ENCODE measurements at places on chromosomes 13 and 19. TPM values are rescaled to one million over a fixed set of nuclear protein-coding genes. Genes with fewer than 3 reads are reported as not detected.
A peak's percentile ranks its signal among the peaks of the same experiment; 100 is the strongest.

- DNase-seq = no peak
These were observed 601 bp upstream of the ZNF749 start for GRCh38 chr19:57434386-57435061.

LYL1 gene
- 6.9 TPM for total RNA-seq

DNA sequence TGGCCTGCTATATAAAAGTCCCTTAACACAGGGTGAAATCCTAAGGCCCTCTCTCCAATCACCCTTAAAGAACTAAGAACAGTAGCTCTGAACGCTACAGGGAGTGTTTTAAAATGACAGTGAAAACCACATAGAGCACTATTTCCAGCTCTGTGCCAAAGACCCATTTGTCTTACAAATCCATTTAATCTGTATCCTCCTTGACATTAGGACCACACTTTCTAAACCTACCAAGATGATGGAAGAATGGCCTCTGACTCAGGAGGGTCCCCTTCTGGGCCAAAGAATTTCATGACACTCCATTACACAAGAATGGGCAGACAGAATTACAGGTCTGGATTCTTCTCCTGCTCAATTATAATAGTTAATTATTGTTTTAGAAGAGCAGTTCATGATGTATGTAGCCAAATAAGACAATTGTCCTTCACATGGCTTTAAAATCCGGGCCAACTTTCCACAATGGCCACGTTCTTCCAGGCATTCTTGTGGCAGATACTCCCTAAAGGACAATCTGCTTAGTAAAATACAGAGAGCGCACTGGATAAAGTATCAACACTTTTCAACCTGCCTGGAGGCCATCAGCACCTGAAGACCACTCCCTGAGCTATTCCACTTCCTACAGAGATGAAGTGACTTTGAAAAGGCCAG, 61.0 kb downstream of the STK24 start:
- DNase-seq = no peak

DNA sequence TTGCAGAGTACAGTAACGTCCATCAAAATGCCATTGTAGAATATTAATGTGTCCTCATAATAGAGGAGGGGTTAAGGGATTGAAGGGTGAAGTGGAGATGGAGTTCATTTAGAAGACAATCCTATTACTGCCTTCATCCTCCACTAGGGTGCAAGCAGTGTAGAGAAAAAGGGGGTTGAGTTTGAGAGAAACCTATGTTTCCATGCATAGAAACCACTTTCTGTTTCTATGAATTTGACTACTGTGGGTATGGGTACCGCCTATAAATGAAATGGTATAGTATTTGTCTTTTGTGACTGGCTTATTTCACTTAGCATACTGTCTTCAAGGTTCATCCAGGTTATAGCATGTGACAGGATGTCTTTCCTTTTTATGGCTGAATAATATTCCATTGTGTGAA, 156.0 kb downstream of the GGACT start:
- no peak for DNase-seq

DNA sequence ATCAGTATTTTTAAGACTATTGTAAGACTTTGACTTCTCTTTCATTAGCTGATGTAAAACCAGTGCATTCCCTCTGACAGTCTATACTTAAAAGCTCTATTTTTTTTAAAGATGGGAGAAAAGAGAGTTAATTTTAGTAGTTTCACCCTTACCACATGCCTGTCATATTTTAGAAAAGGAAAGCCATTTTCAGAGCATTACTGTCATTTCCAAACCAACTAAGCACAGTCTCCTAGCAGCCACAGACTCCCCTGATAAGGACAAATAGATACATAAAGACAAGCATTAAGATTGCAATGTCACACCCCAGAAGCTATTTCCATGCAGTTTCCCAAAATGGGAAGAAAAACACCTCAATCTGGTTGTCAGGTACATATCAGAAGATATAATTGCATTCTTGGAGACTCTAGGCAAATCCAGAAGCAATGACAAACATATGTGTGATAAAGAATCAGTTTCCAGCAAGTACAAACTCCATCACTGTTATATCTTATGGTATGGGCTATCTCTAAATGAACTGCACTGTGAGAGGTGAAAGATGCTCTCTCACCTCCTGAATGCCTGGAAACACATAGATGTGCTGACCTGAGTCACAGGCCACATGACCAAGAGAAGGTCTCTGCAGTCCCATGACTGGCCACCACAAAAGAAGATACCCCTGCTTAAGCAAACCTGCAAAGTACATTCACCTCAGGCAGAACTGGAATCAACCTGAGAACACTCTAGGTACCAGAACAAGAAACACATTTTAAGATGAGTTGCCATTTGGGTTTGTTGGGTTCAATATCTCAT, 303.3 kb downstream of the POU4F1 start:
- no peak for DNase-seq

SHC2 gene
- 137 TPM for total RNA-seq

- no peak for DNase-seq
These were observed 238.0 kb downstream of the POSTN start for GRCh38 chr13:37360556-37360955.

DNA sequence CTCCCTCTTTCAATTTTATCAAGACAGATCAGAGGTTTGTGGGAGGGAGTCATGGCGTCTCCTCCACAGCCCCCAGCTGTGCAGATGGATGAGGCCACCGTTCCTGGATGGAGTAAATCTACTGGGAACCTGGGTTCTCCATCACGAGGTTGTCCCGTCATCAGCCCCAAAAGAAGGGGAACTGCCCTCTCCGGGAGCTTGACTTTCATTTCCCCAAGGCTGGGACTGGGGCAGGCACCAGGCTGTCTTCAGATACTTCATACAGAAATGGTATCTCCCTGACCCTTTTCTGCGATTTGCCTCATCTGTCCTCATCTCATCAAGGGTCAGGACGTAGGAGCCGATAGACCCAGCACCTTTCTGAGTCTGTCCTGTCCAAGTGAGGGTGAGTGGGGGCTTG, 9.8 kb downstream of the LILRB2 start:
- no peak for DNase-seq

DNA sequence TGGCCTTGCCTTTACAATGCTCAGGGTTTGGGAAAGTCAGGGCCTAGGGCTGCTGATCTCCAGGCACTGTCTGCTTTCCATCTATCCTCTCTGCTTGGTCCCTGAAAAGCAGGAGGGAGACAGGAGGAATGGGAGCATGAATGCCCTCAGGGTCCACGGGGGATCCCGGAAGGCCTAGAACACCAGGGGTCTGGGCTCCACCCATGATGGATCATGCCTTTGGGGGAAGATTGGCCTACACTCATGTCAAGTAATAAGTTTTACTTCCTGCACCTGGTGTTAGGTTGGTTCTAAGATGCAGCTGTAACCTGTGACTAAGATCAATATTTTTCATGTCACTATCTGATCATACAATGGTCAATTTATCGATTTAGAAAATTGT, 118.3 kb upstream of the GJB6 start:
- DNase-seq = no peak

ZSCAN1 gene
- total RNA-seq = not detected

CYP2F1 gene
- not detected for total RNA-seq

DNA sequence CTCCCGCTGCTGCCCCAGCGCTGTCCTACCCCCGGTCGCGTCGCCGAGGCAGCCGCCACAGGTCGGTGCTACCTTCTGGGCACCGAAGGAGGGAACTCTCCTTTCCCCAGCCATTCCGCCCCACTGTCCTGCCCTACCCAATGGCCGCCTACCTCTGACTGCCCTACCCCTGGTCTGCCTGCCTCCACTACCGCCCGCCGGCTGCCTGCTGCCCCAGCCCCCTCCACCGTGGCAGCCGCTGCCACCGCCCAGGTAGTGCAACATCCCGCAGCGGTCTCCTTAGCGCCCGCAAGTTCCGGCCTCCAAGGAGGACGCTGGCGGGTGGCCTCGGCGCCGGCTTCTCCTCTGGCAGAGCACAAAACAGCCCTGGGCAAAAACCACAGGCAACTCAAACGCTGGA, 1303.1 kb downstream of the UQCRFS1 start:
- no peak for DNase-seq

RFPL4A gene
- not detected for total RNA-seq

DNA sequence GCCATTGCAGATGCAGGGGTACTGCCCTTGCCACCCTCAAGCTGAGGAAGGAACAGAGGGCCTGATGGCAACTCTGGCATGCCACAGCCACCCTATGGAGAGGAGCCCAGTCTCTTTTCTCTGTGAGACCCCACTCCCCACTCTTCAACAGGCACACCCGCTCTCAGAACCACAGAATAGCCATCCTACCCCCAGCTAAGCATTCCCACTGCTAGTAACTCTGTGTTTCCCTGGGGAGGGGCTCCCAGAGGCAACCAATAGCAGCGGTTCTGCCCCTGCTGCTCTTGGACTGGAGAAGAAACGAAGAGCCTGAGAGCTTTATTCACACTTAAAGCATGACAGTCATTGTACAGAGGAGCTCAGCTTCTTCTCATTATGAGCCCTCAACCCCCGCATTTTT, 49.3 kb downstream of the UBL3 start:
- no peak for DNase-seq

- no peak for DNase-seq
These were observed 5.2 kb upstream of the TM6SF2 start for GRCh38 chr19:19278315-19278714.

ESD gene
- total RNA-seq = 24.4 TPM

DNA sequence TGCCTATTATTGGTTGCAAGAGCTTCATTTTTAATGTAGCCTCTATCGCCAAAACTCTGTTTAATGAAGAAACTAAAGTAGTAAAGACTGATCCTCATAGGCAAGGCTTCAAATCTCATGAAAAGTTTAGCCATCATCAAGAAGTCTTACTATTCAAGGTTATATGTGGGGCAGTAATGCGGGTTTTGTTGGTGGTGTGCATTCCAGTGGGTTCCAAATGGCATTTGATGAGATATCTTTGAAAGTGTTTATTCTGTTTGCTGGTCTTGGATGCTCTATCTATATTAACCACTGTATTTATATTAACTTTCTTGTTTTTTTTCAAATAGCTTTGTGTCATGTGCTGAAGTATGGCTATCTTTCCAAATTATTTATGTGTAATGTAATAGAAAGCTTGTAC, 72.2 kb downstream of the SERTM1 start:
- DNase-seq = no peak

- DNase-seq = peak; percentile 67
These were observed 365.1 kb downstream of the DNAJC15 start for GRCh38 chr13:43388282-43389034.

PRR22 gene
- 2.3 TPM for total RNA-seq

GRCh38 chr19:5083547-5083965, 114.6 kb downstream of the KDM4B start:
- no peak for DNase-seq

ZNF558 gene
- total RNA-seq = 22.4 TPM

DNA sequence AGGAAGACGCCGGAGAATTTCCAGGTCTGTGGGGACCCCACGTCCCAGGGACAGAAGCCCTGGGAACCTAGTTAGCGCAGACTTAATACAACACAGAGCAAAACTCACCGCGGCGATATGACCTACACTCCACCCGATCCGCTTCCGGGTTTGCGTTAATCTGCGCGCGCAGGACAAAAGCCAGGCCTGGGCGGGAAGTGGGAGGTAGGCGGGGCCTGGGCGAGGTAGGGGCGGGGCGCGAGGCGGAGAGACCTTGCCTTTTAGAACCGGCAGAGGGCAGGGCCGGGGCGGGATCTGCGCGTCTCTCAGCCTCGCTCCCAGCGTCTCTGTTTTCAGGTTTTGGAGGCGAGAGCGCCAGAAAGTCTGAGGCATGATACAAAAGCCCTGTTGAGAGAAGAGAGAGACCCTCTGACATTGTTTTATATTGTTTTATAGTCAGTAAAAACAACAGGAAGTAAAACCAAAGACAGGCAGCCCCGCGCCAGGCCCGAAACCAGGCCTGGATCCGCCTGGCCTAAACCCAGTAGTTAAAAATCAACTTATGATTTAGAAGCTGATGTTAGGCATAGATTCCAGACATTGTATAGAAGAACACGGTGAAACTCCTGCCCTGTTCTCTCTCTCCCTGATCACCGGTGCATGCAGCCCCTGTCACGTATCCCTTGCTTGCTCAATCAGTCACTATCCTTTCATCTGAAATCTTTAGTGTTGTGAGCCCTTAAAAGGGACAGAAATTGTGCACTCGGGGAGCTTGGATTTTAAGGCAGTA, at the start of gene ZNF611:
Gene ZNF611, minus strand, starts transcription at position 152 of the 769 bp plus-strand sequence. CDS start 19,150 bp downstream, outside the sequence.
- DNase-seq = peak; percentile 99

DNA sequence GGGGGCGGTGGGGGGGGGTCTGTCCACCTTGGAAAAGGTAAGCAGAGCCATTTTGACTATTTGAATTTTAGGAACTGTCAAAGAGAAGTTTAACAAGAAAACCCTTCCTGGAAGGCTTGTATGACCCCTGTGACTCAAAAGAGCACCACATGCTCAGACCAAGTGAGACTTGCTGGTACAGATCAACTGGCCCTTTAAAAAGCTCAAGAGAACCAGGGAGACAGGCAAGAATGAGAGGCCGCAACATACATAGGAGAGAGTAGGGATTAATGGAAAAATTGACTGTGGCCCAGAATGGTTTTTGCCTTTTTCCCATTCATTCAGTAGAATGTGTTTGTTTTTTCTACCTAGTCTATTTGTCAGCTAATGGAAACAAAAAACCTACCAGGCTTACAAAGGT, 26.2 kb upstream of the ATP8A2 start:
- DNase-seq = no peak

MZT1 gene
- total RNA-seq = 4.9 TPM

DNA sequence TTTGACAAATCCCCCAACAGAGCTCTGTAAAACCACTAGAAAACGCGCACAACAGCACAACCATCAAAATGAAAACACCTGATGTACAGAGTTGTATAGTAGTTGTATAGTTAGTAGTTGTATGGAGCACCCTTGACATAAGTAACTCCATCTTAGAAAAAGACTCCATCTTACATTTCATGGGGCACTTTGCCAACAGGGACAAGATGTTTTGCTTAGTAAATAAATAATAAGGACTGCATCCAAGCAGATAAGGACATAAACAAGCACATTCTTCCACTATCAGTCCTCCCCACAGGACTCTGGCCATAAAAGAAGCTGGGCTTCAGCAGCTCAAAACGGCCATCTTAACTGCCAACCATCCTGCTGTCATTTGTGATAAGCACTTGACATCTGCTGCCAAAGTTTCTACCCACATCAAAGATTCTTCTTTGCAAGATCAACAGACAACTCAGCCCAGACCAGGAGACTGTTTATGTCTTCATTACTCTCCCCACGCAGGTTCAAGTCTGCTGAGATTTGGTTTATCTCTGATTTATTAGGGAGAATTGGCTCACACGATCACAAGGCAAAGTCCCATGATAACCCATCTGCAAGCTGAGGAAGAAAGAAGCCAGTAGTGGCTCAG, 20.7 kb upstream of the ZNF331 start:
- no peak for DNase-seq

CCDC122 gene
- 6.2 TPM for total RNA-seq

- DNase-seq = peak; percentile 61
These were observed 35.3 kb upstream of the NPAS1 start for GRCh38 chr19:46984077-46985010.

ZFP14 gene
- total RNA-seq = 4.4 TPM

GRCh38 chr13:67299072-67299635, 69.0 kb upstream of the PCDH9 start:
- no peak for DNase-seq

All from body of pancreas (tissue), 4 donors.